ENCODE measurements at places on chromosomes 6 and 20.

GRCh38 chr6:20411544-20411943 lies 9.9 kb downstream of the E2F3 start:
- DNase-seq: no peak

DNA sequence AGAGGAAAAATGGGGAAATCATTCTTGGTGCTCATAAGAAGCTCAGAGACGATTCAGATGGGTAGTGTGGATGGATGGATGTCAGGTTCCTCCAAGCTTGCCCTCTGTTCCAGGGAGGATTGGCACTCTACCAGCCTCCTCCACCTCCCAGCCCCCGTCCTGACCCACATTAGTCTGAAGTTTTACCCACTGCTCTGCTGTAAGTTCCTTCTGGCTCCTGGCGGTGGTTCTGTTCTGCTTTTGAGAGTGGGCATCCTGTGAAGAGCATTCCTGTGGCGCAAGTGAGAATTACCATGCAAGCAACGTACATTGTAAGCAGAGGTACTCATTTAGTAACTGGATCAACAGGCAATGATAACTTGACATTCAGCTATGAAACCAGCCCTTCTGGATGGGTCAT lies 103.4 kb downstream of the SYNDIG1 start:
- no peak for DNase-seq

DNA sequence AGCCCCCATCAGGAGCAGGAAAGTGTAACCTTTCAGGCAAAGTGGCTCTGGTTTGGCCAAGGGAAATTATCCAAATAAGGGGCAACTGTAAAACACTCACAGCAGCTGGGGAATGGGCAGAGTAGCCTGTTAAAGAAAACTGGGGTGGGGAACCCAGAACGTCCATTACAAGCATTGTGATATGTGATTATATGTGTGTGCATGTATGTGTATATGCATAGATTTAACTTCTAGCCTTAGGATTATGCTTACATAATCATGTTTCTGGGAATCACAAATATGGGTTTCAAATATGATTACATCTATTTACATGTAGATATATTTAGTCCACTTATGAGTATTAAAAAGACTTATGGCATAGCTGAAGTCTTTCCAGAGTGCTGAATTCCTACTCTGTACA lies 278.1 kb upstream of the JAG1 start:
- no peak for DNase-seq

DNA sequence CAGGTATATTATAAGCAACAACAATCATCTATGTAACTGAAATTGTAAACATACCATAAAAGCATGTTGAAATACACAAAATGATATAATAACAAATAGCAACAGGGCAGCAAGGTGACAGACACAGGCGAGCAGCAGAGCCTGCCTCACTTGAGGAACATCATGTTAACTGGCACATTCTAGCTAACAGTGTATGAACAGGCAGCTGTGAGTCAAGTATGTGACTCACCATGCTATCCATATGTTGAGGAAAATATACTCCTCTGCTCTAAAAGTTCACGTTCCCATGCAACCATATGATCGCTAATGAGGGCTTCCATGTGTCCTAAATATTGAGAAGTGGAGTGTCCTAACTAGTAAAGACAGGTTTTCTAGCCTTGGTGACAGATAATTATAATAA lies 18.4 kb downstream of the SERAC1 start:
- DNase-seq: peak; percentile 76

- DNase-seq: peak; percentile 64
These were observed 67.3 kb downstream of the ATP9A start for GRCh38 chr20:51700809-51701285.

DNA sequence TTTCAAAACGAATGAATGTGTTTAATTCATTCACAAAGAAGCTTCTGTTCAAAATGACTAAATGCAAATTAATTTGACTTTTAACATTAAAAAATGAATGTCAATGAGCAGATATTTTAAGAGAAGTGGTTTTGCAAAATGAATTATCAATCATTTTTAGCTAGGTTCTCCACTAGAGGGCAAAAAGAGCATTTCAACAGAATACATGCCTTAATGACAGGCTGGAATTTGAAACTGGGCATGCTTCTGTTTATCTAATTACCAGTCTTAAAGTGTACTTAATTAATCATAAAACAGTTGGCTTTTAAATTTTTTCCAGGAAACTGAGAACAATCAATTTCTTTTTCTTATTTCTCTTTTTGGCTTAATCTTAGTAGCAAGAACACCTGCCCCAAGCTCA lies 63.8 kb upstream of the TINAG start:
- no peak for DNase-seq

DNA sequence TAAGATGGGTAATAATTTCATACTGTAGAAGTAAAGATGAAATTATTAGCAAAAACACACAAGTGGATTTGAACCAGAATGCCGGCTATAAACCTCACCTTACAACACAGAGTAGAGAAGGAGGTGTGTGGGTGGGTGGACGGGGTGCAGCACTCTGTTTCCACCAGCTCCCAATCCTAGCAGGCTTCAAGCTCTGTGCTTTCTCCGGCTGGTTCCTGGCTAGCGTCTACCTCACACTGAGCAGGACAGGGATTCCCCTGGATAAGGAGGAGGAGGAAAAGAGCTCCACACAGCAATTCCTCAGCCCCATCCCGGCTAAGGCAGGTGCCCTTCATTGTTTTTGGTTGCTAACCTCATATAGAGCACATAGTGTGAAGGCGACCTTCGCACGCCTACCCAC lies 453.3 kb downstream of the C6orf118 start:
- DNase-seq: no peak

GRCh38 chr20:63137851-63138415 lies 78.0 kb downstream of the YTHDF1 start:
- DNase-seq: no peak

DNA sequence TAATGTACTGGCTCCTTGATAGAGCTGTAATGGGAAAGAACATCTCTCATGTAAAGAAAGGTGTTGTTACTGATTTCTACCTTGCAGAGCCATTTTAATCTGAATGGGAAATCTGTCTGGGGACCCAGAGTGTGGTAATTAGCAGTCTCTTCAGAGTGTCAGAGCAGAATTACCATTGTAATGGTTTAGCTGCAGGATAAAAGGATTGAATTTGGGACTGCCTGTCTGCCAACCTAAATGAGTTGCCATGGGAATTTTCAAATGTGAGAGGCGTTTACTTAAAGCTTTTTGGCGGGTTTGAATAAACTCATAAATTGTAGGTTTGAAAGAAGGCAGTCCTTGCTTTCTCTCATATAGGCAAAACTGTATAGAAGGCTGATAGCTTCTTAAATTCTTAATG lies 128.8 kb downstream of the QKI start:
- DNase-seq: no peak

DNA sequence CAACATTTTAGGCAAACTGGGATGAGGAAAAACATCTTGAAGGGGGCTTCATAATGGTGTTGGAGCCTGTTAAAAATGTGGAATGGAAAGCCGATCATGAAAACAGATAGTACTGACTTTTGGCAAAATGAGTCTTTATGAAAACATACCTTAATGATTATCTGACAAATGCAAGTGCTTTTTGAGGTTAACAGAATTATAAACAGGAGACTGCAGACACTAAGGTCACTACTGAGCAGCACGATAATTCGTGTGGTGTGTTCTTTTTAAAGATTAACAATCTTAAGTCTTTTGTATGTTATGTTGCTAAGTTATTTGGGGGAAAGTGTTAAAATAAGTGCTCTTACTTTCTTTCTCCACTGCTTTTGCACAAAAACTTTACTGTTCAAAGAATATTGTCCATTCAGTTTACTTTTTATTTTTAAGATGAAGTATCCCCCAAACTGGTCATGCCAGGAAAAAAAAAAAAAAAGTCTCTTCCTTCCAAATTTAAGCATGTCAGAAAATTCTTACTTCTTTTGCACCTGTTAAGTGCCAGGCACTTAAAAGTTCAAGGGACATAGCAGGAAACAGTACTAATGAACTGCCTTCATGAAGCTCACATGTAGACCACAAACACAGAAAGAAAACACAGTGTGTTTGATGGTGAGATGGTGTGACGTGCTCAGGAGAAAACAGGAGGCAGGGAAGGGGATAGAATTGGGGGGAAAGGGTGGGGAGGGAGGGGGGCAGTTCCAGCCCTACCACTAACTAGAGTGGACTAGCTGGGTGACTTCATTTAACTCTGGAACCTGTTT lies 73.2 kb downstream of the CDYL start:
- no peak for DNase-seq

- DNase-seq: no peak
These were observed 37.5 kb downstream of the AIG1 start for GRCh38 chr6:143098054-143098671.

GRCh38 chr6:125149256-125150144 lies 4.1 kb upstream of the TPD52L1 start:
- no peak for DNase-seq

- DNase-seq: no peak
These were observed 139.3 kb downstream of the PDSS2 start for GRCh38 chr6:107319906-107320530.

DNA sequence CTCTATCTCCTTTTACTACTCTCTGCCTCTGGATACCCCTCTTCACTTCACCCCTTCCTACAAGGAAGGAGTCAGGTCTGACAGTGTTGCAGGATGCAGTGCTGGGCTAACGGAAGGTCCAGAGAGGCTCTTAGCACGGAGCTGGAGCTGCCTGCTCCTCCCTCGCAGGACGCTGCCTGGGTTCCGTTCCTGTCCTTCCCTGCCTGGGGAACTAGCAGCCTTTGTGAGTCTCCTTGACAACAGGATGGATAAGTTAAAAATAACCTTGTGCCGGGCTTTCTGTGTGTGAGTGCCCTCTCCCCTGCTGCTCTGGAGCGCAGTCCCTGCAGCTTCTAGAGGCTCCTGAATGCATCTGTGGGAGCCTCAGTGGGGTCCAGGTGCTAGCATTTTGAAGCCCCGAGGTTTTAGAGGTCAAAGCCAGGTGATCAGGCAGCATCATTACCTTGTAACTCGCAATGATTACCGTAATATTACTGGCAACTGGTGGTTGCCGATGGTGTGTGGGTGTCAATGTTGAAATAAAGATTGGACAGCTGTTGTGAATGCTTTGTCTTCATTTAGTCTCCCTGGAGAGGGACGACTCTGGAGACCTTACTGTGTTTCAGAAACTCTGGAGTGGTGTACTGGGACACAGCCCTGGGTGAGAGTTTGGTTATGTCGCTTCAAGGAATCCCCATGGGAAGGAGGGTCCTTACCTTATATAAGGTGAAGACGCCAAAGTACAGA lies 44.4 kb downstream of the CDS2 start:
- peak; percentile 62 for DNase-seq

DNA sequence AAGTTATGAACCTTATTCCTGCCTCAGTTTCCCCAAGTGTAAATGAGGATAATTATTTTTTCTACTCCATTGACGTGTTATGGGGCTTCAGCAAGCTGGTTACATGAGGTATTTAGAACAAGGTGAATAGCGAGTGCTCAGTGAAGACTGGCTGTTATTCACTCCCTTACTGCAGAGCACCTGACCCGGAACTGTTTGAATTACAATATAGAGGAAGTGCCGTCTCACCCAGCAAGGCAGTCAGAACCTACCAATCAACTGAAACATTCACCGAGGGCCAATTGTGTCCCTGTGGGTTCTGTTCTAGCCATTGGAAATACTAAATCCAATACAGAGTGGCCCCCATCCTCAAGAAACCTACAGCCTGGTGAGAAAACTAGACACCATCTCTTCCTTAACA lies 216.9 kb downstream of the UST start:
- no peak for DNase-seq

DNA sequence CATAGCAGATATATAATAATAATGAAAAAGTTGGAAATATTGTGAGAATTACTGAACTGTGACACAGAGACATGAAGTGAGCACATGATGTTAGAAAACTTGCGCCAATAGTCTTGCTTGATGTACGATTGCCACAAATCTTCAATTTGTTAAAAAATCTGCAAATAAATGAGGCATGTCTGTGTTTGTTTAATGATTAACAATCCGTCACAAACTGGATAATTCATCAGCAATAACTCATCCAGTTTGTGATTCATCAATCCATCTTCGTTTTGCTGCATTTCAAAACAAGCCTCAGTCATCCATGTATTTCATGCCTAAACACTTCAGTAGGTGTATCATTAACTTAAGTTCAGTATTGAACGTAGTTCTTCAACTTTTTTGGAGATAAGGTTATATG lies 25.5 kb upstream of the SMIM26 start:
- DNase-seq: no peak

DNA sequence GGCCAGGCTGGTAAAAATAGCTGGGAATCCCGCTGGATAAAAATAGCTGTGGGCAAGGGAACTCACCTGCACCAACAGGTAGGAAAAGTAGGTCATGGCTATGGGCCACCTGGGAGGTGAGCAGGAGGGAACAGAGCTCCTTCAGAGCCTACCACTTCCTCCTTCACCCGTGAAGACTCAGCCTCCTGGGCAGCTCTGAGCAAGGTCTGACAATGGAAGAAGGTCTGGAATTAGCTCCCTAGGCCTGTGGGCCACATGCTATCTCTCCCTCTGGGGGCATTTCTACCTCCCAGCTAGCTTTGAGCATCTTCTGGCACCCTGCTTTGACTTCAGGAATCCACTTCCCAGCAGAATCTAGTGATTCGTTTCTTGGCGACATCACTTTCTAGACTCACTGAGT lies 153.9 kb downstream of the MRPL14 start:
- DNase-seq: no peak

DNA sequence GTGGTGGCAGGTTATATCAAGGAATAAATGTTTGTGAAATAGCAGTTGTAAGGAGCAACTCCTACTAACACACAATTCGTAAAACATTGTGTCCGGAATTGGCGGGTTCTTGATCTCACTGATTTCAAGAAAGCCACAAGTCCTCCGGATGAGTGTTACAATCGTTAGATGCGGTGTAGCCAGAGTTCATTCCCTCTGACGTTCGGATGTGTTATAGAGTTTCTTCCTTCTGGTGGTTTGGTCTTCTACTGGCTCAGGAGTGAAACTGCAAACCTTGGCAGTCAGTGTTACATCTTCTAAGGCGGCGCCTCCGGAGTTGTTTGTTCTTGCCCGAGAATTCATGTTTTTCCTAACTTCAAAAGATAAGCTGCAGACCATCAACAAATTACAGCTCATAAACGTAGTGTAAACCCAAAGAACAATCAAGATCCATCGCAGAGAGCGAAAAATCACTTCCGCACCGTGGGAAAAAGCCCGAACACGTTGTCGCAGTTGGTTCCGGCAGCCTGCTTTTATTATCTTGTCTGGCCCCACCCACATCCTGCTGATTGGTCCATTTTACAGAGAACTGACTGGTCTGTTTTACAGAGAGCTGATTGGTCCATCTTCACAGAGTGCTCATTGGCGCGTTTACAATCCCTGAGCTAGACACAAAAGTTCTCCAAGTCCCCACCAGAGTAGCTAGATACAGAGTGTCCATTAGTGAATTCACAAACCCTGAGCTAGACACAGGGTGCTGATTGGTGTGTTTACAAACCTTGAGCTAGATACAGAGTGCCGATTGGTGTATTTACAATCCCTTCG lies 58.2 kb downstream of the TRIM27 start:
- DNase-seq: peak; percentile 72

GRCh38 chr6:83928286-83928685 lies 68.8 kb downstream of the CYB5R4 start:
- no peak for DNase-seq

- DNase-seq: no peak
These were observed 8.9 kb downstream of the PDE7B start for GRCh38 chr6:135860361-135860760.
